Inflammatory macrophage treated with lipopolysaccharide for 4 hours (primary cell): ENCODE measurements at places on chromosomes 1 and 21.

DNA sequence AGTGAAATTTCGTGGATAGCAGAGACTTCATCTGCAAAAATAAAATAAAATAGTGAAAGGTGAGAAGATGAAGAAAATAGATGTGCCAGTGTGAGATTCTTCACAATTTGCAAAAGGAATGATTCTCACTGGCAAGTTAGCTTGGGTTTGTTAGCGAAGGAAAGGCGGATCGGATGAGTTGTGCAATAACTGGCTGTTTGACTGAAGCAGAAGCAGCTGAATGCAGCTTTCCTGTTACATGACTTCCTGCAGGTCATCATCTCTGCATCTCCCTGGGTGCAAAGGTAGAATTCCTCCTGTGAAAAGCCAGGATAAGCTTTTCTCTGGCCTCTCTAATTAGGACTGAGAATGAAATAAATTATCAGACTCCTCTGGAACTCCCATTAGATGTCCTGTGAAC, 263.1 kb upstream of the CHRM3 start:
- peak; percentile 15 for DNase-seq

DNA sequence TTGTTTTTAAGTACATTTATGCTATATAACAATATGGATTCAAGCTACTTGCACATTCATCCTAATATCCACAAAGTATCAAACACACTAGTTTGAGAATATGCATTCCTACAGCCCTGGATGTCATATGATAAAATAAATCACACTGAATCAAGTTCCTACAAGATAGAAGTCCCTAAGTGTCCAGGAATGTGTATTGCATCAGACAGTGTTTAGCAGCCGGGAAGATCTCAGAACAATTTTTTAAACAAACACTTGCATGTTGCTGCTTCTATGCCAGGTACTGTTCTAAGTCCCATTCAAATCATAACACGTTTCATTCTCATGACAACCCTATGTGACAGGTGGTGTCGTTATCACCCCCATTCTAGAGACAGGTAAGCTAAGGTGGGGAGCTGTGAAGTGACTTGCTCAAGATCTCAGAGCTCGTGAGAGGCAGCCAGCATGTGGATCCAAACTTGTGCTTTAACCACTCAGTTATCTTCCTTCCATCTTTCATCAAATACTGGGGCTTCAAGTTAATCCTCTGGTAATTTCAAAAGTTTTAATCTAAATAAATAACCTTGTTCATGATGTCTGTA, 68.3 kb upstream of the KIF26B start:
- no peak for DNase-seq

DNA sequence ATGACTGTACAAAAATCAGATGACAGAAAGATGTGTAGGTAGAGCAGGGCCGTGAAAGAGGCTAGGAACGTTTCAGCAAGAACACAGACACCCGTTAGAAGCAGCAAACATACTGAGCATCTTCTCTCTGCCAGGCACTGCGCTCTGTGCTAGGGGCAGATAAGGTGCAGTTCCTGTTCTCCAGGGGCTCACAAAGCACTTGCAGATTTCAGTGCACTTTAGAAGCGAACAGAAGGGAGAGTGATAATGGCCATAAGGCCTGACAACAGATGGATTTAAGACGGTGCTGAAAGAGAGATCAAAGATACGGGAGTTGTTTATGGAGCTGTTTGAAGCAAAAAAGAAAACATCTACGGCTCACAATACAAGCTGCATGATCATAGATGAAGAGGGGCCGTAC, 200.3 kb upstream of the FOXD3 start:
- DNase-seq: no peak

DNA sequence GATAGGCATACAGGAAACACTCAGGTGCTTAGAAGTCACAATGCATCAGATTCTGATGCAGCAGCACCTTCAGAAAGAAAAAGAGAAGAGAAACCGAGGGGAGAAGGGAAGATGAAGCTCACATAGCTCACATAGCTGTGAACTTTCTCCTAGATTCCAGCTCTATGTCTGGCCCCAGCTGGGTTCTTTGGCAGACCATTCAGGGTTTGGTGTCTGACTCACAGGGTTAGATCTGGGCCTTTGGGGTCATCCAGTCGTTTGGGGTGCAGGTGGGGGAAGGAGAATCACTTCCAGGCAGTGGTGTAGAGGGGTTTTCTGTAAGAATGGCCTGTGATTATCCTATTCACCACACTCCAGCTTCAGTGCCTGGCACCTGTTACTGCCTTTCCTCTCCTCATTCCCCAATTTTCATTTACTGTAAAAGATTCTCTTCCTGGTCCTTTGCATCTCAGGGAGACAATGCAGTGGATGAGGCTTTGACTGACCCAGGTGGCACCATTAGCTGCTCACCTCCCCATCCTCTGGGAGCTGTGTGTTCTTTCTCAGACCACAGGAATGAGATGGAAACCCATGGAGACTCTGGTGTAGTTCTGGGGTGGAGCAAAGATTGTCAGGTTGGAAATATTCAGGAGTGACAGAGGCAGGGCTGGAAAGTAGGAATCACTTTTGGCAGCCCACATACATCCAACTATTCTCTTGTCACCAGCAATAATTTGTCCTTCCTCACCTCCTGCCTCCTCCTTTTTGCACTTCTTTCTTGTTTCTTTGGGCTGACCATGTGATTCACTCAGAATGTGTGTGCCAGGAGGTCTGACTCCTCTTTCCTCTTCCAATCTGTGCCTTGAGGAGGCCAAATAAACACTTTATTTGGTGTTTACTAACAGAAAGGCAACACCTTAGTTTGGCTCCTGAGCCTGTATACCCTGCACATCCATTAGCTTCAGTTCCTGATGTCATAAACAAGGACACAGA, 103.3 kb downstream of the PAPPA2 start:
- DNase-seq: no peak

DNA sequence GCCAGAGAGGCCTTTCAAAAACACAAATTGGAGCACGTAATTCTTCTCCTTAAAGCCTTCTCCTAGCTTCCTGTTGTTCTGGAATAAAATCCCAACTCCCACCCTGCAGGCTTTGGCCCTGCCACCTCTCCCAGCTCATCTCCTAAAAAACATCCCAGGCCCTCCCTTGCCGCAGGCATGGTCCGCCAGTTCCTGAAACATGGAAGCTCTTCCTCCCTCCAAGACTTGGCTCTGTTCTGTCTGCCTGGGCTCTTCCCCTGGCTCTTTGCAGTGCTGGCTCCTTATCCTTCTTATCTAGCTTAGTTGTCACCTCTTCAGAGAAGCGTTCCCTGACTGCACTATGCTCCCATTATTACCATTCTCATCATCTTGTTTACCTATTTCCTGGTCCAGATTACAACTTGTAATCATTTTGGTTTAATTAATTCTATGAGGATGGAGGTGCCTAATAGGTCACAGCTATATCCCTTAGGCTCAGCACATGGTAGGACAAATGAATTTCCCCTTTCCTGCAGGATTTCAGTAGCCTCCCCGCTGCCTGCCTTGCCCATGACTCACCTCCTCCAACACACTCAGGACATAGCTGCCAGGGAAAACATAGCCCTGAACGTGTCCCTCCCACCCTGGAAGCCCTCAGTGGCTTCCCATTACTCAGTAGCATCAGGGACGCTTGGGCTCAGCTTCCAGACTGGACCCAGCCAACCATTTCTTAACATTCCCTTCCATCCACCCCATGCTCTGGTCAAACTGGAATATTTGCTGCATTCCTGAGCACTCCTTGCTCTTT, 15.7 kb upstream of the IGSF21 start:
- no peak for DNase-seq

DNA sequence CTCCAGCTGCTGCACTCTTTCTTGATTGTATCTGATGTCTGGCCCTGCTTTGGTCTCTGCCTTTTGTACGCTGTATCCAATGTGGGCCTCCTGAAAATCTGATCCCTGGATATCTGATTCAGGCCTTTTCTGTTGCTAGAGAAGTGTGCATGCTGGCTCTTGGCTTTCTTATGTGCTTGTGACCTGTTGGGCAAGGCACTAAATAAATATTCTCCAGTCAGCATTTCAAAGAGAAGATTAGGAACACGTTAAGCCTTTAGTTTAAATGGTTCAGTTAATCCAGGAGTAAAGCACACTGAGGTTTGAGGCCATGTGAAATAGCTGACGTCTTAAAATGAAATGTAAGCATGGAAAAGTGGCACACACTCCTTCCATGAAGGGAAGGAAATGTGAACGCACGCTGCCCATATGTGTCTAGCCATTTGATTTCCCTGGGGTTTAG, 9.3 kb upstream of the F3 start:
- DNase-seq: no peak

DNA sequence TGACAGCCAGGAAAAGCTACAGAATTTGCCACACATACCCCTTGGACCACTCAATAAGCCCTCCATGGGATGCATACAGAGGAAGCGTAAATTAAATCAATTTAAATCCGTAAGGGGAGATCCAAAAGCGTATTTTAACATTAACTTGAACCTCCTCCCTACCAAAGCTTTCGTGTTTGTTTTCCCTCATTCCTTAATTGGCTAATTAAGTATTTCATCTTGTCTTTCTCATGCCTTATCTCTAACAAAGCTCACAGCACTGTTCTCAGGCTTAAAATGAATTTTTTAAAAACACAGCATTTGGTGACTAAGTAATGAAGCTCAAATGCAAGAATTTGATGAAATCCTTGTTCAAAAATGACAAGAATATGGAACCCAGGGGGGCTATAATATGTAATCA, 3.1 kb downstream of the PTPN14 start:
- DNase-seq: no peak

DNA sequence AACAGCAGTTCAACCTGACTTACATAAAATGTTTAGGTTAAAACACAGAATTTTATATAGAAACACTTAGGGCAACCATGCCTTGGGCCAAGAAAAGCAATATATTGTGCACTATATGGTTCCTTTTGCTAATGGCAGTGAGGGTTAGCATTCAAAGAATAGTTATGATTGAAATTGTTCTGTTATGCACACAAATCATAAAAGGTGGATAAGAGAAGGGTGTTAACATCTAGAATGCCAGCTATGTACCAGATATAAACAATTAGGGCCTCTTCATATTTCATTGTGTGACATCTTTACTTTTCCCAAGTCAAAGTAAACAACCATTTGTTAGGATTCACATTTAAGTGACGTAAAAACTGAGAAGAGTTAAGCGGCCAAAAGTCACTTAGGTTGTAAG, 308.0 kb upstream of the B3GALT2 start:
- no peak for DNase-seq

DNA sequence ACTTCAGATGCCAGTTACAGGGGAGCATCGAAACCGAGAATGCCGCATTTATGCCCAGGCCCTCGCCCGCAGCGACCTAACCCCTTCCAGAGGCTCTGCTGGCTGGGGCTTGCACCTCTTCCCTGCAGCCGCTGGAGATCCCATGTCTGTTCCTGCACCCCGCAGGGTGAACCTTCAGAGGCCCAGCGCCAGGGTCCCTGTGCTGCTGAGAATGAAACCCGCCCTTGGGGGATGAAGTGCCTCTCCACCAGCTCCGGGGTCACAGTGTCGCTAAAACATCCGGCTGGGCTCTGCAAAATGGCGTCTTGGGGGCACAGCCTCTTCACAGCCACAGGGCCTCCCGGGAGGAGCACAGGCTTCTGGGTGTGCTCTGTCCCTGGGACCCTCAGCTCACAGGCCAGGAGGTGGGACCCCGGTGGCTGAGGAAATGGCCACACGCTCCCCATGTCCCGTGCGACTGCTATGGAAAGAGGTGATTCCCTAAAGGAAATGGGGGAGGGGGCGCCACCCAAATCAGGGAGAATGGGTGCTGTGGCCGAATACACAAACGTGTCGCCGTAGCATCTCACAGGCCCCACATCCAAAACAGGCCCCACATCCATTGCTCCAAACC, 39.9 kb upstream of the TSPEAR start:
- DNase-seq: no peak

DNA sequence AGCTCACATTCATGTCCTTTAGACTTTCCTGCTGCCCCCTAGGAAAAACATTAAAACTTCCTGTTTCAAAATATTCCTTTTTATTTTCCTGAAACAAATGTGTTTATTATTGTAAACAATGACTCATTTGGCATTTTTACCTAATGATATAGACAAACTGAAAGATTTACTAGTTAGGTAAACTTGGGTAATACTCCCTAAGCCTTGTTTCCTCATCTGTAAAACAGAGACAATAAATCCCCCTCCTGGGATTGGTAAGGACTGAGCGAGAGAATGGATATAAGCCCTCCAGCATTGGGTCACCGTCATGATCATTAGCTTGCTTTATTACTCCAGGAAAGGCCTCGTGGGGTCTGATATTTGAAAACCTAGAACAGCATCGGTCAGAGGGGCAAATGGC, 59.8 kb downstream of the LPAR3 start:
- DNase-seq: no peak

- DNase-seq: no peak
Observed at GRCh38 chr21:38120984-38121855, 135.6 kb upstream of the KCNJ15 start.

DNA sequence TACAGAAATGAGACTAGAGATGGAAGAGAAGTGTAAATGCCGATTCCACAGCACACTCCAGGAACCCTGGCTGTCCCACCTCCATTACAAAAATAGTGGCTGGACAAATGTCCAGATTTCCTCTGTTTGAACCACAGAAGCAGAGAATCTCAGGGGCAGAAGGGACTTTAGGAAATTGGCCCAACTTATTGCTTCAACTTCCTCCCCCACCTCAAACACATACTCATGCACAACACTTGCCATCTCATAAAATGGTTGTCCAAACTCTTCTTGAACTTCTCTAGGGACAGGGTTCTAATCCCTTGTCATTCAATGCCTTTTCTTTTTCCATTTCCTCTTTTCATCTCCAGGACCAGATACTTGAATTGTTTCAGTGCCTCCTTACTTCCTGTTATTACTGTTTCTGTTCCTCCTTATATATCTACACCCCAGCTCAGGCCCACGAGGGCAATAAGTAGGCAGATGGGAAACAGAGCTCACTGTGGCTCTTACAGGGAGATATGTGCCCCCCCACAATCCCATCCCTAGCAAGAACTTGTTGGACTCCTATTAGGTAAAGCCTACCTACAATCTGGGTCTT, 8.5 kb upstream of the B4GALT3 start:
- DNase-seq: peak; percentile 94

DNA sequence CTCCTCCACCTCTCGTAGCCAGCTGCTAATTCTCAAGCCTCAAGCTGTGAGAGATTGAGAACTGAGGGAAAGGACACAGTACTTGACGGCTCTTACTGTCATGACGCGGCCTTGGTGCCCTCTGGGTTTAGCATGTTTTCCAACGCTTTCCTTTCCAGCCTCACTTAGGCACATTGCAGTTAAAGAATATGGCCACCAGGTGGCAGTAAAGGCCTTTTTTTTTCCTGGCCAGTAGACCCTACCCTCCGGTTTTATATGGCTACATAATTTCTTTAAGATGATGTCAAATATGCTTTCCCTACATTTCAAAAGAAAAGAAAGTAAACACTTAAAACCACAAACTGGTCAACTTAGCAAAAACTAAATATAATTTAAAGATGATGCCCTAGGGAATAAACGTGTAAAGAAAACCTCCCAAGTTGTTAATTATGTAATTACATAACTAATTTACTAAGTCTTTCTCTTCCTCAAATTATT, 56.8 kb upstream of the PRDX6 start:
- DNase-seq: peak; percentile 75

DNA sequence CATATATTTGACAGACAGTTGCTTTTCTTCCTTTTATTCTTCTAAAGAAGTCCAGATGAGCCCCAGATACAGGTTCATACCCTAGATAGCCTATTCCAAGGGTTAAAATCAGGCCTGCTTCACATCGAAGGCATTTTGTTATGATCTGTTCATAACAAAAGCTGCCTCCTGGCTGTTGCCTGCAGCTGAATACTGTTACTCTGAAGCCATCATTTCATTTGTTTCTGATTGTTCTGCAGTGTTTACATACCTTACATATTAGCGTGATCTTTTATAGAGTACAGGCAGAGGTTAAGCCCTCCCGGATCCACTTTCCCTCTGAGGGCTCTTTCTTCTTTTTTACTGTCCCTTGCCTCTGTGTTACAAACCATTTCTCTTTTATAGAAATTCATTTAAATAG, 219.0 kb upstream of the HOOK1 start:
- no peak for DNase-seq

GRCh38 chr1:84899969-84900368, 7.0 kb upstream of the LPAR3 start:
- DNase-seq: no peak
